ENCODE measurements at places on chromosomes 2 and 18.

DNA sequence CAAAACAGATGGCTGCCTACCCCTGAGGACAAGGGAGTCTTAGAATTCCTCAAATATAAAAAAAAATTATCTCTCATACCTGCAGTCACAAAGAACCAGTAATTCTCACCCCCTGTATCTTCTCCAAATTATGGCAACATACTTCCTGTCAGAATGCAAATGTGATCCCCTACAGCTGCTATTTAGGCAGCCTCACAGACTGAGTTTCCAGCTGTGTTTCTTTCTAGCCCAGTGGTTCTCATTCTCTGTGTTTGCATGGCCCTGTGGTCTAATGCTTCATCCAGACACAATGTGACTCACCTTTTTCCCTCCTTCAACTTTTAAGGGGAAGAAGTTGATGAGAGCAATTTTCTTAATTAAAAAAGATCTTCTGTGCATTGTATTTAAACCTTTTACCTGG lies 726.3 kb downstream of the TSN start:
- no peak for DNase-seq

DNA sequence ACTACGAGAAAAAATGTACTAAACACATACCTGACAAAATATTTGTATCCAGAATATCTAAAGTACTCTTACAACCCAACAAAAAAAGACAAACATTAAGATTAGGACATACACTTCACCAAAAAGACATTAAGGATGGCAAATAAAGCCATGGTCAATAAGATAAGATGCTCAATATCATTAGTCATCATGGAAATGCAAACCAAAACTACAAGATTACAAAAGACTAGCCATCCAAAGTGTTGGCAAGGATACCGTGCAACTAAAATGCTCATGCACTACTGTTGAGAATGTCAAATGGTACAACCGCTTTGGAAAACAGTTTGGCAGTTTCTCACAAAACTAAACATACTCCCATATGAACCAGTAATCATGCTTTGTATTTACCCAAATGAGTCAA lies 29.7 kb downstream of the MAP3K2 start:
- DNase-seq, result no peak

GRCh38 chr2:3872451-3872850 lies 169.1 kb downstream of the DCDC2C start:
- no peak for DNase-seq

DNA sequence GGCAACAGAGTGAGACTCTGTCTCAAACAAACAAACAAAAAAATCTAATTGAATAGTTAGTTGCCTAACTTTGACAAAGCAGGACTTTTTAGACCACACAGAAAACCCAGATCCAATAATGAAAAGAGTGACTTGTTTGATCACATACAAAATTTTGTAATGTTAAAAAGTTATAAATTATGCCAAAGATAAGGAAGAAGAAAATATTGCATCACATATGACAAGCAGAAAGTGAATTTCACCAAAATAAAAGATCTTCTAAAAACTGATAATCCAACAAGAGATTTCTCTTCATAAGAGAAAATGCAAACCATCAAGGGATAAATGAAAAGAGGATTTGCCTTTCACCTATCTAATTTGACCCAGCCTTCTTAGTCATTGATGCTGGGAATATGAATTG lies 2.8 kb upstream of the RMP24 start:
- DNase-seq, result no peak

DNA sequence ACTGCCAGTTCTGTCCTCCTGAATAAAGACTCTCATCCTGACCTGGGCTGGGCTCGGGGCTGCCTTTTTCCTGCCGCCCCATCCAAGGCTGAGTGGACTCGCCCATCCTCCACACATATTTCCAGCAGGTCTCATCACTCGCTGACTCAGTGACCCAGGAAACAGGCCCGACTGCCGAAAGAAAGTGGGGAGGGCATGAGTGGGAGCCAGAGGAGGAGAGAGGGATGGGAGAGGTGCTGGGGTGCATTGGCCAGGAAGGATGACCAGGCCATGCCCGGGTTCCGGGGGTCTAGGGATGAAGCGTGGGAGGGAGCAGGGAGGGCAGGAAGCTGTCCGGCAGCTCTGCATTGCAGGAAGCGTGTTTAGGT lies 66.7 kb downstream of the TWIST2 start:
- no peak for DNase-seq

- DNase-seq, result no peak
Observed at GRCh38 chr2:37224063-37224462, 7.3 kb downstream of the CEBPZ start.

- no peak for DNase-seq
Observed at GRCh38 chr2:41414486-41415230, 633.2 kb upstream of the PKDCC start.

DNA sequence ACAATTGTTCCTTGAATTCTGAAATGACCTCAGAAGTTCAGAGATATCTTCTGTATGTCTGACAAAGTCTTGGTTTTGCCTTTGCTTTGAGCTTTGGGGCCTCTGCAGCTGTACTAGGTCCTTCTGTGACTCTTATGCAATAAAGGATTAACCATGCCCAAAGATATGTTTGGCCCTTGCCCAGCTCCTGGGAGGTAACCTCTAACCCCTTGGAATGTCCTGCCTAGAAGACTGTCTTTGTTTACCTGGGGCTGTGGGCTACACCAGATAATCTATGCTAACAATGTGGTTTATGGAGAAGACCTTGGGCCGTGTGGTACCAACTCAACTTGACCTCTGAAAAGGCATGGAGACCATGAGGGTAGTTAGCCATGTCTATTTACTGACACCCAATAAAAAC lies 140.9 kb upstream of the CAPN13 start:
- DNase-seq, result no peak

GRCh38 chr18:25604196-25604893 lies 252.4 kb upstream of the ZNF521 start:
- DNase-seq, result no peak

- DNase-seq, result no peak
Observed at GRCh38 chr2:2025803-2026202, 281.5 kb upstream of the PXDN start.
